NCI-H1417 (cell line): ENCODE measurements at places on chromosomes 12 and 14.

- no peak for DNase-seq
Measured at GRCh38 chr14:82390586-82390985, 856.9 kb upstream of the SEL1L start.

- DNase-seq: peak; percentile 66
Measured at GRCh38 chr12:48999371-49000131, at the start of gene DDN. TSS of gene DDN (minus strand) at chr12:48999375. CDS start at chr12:48999287, 88 bp downstream.

GRCh38 chr12:38137716-38138115 lies 178.9 kb upstream of the ALG10B start:
- no peak for DNase-seq

DNA sequence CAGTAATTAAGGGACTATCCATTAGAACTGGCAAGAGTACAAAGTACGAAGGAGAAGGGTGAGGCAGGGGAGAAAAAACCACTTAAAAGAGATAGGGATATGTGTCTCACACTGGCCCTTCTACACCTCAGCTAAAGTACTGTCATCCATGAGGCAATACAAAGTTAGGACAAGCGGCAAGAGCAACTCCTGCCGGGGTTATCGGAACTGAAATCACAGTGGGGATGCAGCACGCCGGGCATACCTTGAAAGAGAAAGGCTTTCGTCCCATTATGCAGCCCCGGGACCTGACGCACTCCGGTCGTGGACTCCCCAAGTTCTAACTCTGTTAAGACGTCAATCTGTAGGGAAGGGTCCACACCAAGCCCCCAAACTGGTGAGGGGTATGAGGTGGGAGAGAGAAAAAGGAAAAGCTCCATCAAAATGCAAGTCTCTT lies 1.1 kb downstream of the NELL2 start:
- DNase-seq: peak; percentile 71

DNA sequence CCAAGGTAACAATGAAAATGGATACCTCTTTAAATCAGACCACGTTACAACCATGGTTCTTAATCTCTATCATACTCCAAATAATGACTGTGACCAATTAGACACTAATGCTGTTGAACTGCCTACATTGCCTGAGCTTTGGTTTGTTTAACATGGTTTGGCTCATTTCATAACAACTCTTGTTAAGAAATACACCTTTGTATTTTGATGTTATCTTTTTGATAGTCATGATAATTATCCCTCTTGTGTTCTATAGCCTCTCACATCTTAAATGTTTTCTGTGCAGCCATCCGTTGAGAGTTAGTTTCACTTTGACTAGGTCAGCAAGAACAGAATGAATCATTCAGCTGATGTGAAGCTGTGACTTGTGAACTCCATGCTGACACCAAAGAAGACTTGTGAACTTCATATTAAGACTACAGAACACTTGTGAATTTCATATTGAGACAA lies 75.5 kb upstream of the RERGL start:
- DNase-seq: peak; percentile 70
